ENCODE measurements at places on chromosomes 13 and 19.

DNA sequence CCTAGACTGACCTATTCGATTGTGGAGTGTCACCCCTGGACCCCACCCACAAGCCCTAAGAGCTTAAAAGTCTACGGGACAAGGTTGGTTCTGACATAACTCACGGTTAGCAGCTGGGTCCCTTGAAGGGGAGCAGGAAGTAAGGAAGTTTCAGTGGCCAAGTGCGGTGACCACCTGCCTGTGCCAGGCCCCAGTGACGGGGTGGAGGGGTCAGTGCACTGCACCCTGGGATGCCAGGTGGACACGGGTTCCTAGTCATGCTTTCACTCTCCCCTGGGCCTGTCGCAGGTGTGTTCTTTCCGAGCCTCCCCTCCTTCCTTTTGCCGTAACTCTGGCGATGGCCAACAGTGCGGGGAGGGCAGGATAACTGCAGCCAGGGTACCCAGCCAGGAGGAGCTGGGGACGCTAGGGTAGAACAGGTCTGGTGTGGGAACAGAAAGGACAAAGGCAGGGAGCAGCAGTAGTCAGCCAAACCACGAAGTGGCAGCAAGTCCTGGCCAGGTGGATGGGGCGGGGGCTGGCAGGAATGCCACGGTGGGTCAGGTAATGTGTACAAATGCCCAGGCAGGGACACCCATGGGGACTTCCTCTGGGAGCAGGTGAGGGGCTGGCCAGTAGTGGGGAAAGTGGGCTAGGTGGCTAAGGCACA is 58.3 kb downstream of the RGCC start:
- no peak for DNase-seq

DNA sequence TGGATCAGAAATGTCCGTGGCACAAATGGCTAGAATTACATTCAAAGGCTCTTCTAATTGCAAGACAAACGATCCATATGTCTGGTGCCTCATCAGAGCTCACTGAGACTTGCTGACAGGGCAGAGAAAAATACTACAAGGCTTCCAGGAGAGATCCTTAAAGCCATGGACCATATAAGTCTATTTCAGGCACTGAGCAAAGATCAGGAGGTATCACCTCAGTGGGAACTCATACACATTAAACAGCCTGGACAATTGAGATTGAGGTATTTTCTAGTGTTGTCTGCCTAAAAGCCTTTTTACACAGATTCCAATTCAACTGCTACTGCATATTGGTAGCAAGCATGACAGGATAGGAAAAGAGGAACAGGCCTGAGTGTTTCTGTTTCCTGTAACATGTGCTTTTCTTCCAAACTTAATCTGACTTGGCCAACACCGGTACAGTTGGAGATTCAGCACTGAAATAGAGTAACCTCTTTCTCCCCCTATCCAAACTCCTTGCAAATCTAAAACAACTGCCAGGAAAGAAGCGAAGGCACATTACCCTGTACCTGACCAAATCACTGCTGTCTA is 65.9 kb downstream of the SERP2 start:
- DNase-seq, result no peak

DNA sequence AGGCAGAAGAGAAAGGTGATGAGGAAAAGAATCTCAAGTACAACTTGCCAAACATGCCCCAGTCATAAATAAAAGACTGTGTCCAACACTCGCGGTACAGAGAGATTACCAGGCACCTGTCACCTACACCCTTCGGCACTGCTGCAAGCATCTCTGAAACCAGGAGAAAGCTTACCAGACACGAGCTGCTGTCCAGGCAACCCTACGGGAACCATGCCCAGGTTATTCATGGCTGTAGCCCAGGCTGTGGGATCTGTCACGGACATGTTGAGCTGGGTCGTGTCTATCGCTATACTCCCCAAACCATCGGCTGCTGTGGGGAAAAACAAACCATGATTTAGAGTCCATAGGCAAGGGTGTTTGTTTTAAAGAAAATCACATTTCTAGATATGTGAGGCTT is 375.0 kb downstream of the ENOX1 start:
- no peak for DNase-seq

DNA sequence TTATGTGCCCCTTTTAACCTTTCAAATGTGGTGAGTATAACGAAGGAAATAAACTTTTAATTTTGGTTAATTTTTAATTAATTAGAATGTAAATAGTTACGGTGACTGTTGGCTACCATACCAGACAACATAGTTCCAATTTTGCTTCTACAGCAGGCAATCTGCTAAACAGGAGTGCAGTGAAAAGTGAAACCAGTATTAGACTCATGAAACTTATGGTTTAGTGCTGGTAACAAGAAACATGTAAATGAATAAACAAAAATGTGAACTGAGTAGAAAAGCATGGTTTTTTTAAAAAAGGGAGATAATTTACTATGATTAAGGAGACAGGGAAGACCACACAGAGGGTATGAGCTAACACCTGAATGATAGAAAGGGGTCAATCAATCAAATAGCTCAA is 478.4 kb downstream of the PCDH9 start:
- no peak for DNase-seq

DNA sequence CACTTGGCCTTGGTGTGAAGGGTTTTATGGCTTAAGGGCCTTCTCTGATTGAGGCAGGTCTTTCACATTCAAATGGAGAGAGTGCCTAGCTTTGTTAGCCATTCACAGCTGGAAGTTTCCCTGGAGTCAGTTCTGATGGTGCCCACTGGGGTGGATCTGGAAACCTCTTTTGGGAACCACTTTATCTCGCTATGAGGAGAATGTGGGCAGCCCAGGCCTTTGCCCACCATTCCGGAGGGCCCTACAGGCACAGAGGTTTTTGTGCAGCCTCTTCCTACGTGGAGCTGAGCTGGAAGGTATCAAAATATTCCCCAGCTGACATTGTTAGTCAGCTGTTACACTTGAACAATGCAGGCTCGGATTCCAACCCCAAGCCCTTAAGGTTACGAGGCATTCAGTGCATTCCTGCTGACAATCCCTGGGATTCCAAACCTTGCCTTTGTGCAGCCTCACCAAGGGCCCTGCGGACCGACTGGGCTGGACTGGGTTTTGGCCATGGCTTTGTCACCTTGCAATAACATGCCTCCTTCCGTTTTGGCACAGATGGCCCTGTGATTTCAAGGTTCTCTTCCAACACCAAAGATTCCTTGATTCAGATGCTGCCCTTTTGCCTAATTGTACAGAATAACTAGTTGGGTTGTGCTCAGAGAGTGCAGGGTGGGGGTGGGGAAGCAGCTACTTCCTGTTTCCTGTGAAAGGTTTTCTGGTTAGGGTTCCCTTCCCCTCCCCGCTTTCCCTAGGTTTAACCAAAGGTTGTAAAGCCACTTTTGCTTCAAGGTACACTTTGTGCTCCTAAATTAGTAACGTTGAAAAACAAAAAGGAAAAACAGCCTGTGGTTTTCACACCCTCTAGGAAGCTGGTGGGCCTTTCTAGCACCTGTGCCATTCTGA is 27.0 kb downstream of the SAE1 start:
- DNase-seq, result peak; percentile 78

GRCh38 chr13:27658546-27658945 is 36.9 kb downstream of the POLR1D start:
- DNase-seq, result no peak

- no peak for DNase-seq
Measured at GRCh38 chr13:32530841-32531253, 7.7 kb downstream of the N4BP2L2 start.

DNA sequence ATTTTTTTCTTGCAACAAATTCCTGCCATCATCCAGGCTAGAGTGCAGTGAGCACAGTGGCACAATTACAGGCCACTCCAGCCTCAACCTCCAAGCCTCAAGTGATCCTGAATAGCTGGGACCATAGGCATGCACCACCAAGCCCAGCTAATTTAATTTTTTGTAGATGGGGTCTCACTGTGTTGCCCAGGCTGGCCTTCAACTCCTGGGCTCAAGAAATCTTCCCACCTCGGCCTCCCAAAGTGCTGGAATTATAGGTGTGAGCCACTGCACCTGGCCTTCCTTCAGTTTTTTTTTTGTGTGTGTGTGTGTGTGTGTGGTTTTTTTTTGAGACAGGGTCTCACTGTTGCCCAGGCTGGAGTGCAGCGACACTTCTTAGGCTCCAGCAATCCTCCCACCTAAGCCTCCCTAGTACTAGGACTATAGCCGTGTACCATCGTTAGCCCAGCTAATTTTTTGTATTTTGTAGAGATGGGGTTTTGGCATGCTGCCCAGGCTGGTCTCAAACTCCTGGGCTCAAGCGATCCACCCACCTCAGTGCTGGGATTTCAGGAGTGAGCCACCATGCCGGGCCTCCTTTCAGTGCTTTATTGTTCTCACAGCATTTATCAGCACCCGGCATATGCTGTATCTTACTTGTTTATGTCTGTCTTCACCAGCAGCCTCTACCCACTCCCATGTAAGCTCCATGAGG is 5.9 kb upstream of the SRRM5 start:
- no peak for DNase-seq

- DNase-seq, result no peak
Measured at GRCh38 chr19:19661675-19662251, 1.7 kb downstream of the ATP13A1 start.

GRCh38 chr13:45546410-45546765 is 69.2 kb downstream of the ERICH6B start:
- no peak for DNase-seq

DNA sequence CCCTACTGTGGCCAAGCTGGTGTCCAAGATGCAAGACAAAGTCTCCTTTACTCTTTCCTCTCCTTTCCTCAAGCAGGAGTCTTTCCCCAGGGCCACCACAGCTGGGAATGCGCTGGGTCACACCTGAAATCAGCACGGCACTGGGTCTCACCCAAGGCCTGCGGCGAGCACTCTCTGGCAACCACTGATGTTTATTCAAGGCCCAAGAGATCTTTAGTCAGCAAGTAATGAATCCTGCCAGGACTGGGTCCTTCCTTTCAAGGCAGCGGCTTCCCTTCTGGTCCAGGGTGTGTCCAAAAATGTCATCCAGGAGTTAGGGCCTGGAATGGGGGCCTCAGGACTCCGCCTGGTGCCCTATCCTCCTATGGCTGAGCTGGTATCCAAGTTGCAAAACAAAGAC is 24.1 kb downstream of the BLOC1S3 start:
- DNase-seq, result no peak

- DNase-seq, result no peak
Measured at GRCh38 chr13:109870274-109870673, 83.9 kb upstream of the IRS2 start.

GRCh38 chr13:99970651-99971575 is 654 bp downstream of the ZIC5 start:
- DNase-seq, result no peak

GRCh38 chr19:47601180-47601904 is 7.6 kb upstream of the BICRA start:
- DNase-seq, result no peak

DNA sequence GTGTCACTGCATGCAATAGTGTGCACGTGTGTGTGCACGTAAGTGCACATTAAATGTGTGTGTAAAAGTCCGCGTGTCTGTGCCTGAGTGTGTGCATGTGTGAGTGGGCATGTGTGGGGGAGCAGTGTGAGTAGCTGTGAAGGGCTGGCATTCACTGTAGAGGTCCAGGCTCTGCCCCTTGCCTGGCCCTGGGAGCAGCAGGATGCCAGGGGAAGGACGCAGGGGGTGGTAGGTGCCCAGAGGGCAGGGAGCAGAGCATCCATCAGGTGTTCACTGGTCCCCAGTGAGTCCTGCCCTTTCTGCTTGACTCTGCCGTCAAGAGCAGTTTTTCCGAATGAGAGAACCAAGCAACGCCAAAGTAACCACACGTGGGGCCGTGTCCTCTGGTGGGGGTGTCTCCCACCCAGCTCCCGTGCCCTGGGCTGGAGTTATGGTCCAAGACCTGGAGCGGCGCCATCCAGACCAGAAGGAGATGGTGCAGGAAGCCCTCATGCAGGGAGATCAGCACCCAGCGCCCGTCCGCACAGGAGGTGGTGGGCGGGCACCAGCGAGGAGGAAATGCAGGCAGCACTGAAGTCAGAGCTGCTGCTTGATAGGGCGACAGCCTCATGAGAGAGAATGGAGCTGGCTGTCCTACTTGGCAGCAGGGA is 68.5 kb downstream of the TEX29 start:
- peak; percentile 20 for DNase-seq

DNA sequence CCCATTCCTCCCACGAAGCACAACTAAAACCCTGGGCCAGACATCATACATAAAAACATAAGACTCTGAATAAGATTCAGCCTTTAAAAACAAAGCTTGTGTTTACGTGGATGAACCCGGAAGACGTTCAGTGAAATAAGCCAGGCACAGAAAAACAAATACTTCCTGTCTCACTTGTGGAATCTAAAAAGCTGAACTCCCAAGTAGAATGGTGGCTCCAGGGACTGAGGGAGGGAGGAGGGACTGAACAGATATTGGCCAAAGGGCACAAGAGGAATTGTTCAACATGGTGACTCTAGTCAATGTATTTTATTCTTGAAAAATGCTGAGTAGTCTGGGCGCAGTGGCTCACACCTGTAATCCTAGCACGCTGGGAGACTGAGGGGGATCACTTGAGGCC is 35.7 kb upstream of the TPM4 start:
- no peak for DNase-seq

GRCh38 chr13:92804346-92804745 is 422.3 kb upstream of the GPC6 start:
- no peak for DNase-seq

- DNase-seq, result no peak
Measured at GRCh38 chr19:38247126-38247525, 9.0 kb downstream of the PPP1R14A start.

GRCh38 chr19:14339741-14340140 is 41.5 kb upstream of the ADGRE5 start:
- DNase-seq, result no peak

GRCh38 chr19:18865973-18866799 is 29.8 kb downstream of the CERS1 start:
- peak; percentile 84 for DNase-seq

GRCh38 chr13:73225990-73226389 is 167.2 kb downstream of the KLF5 start:
- DNase-seq, result no peak

DNA sequence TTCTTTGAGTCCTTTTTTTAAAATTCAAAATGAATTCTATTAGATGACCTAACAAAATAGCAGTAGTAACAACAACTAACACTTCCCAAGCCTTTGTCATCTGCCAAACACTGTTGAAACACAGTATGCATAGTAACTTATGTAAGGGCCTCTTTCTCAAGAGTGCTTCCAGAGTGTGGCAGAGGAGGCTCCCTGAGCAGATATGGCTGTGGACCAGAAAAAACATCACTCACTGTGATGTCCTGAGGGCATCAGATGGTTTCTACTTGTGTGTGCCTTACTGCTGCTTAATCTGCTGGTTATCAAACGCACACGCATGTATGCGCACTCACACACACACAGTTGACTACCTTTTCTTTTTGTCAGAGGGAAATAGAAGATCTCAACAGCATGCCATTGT is 110.8 kb downstream of the DLEU7 start:
- DNase-seq, result no peak

- no peak for DNase-seq
Measured at GRCh38 chr13:76730220-76730619, 156.0 kb downstream of the KCTD12 start.

- DNase-seq, result no peak
Measured at GRCh38 chr19:29872224-29872731, 60.5 kb downstream of the CCNE1 start.

Data from cardiac septum (tissue), 1 donor.